ENCODE measurements at places on chromosomes 5 and 9.

DNA sequence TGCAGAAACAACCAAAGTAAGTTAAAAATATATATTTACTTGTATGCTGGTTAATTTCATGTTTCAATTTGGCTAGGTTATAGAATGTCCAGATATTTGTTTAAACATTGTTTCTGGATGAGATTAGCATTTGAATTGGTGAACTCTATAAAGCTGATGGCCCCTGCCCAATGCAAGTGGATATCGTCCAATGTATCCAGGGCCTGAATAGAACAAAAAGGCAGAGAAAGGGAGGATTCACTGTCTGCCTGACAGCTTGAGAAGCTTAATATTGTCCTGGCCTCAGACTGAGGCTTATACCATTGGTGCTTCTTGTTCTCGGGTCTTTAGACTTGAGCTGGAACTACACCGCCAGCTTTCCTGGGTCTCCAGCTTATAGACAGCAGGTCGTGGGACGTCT is 446.7 kb upstream of the ACTBL2 start:
- DNase-seq: no peak

- no peak for DNase-seq
These were observed 59.7 kb upstream of the IER5L start for GRCh38 chr9:129237803-129238202.

GRCh38 chr9:32837551-32838058 is 54.3 kb downstream of the TMEM215 start:
- DNase-seq: no peak

DNA sequence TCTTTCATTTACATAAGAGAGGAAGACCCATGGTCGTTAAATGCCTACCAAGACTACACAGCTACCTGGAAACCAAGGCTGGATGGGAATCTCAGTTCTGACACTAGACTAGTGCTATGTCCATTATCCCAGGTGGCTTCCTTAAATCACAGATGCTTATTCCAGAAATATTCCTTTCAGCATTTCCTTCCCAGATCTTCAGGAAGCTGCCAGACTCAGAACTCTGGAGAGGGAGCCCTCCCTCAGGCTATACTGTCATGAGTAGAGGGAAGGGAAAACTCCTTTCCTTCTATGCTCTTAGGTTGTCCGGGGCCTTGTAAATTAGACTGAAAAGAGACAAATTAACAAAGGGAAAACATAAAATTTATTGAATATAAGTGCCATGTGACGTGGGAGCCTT is 20.8 kb downstream of the FREM1 start:
- DNase-seq: no peak

DNA sequence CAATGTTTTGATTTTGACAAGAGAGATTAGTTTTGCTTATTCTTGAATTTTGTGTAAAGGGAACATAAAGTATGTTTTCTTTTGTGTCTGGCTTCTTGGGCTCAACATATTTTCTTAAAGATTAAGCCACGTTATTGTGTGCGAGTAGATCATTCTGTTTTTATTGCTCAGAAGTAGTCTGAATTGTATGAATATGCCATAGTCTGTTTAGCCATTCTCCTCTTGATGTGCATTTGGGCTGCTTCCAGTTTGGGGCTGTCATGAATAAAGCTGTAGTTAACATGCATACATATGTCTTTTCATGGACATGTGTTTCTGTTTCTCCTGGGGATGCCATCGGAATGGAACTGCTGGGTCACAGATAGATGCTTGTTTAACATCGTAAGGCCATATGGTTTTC is 198.9 kb downstream of the FANCC start:
- DNase-seq: no peak

DNA sequence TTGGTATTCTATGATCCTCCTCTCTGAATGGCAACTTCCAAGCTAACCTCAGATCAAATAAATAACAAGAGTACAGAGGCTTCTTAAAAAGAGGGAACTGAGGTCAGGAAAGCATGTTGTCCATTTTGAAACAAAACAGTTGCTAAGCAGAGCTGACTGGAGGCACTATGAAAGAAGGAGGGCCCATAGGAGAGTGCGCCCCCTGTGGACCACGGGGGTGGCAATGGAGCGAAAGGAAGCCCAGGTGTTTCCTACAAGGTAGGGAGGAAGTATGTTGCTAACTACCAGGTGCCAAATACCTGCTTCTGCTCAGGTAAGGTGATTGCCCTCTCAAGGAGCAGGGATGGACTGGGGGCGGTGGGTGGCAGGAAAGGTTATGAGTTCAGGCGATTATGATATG is 101.8 kb upstream of the MAST4 start:
- DNase-seq: no peak

DNA sequence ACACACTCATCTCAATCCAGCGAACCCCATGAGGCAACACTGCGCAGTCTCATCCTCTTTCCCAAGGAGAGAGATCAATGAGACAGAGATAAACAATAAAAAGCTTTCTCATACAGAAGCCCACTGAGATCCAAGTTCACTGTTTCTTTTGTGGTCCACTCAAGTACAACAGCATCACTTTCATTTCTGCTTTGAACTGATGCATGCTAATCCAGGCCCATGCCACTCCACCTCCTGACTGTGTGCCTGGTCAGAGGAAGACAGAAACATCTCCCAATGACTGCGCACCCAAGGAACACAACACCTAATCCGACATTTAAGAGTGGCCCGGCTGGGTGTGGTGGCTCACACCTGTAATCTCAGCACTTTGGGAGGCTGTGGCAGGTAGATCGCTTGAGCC is 104.0 kb downstream of the SERINC5 start:
- DNase-seq: no peak

GRCh38 chr9:86978413-86978812 is 31.1 kb upstream of the GAS1 start:
- DNase-seq: no peak

- DNase-seq: peak; percentile 77
These were observed 24.5 kb downstream of the CAVIN4 start for GRCh38 chr9:100602342-100602801.

DNA sequence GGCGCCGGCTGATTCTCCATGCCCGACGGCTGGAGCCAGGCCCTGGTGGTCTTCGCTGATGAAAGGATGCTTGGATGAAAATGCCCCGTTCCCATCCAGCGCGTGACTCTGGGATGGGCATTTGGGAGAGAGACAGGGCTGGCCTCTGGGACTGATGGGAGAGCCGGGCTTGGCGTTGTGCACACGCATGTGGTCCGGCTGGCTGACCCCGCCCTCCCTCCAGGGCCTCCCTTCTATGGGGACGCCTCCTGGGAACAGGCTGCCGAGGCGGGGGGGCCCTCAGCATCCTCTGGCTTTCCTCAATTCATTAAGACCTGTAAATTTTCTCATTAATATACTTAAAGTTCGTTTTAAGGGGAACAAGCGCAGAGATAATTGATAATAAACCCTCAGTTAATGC is 36.8 kb downstream of the UNC5A start:
- no peak for DNase-seq

- no peak for DNase-seq
These were observed 2.5 kb downstream of the TLX3 start for GRCh38 chr5:171311322-171312077.

DNA sequence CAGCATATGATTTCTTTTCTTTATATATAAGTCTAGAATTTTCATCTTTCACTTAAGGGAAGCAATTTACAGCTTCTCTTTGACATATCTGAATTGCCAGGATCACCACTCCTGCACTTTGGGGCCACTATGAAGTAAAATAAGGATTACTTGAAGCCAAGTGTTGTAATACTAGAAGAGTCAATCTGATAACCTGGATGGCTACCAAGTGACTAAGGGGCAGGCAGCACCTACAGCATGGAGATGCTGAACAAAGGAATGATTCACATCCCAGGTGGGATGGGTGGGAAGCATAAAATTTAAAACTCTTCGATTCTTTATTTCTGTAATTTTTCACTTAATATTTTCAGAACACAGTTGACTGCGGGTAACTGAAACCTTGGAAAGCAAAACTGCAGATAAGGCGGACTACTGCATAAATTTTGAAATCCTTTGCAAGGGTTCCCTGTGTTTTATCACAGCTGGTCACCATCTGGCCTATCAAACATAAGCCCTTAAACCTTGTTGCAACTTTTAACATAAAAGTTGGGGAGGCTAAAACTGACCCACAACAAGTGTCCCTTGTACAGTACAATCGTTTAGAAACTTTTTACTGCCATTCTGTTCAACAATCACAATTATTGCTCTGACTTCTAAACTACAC is 31.2 kb downstream of the NR3C1 start:
- DNase-seq: no peak

DNA sequence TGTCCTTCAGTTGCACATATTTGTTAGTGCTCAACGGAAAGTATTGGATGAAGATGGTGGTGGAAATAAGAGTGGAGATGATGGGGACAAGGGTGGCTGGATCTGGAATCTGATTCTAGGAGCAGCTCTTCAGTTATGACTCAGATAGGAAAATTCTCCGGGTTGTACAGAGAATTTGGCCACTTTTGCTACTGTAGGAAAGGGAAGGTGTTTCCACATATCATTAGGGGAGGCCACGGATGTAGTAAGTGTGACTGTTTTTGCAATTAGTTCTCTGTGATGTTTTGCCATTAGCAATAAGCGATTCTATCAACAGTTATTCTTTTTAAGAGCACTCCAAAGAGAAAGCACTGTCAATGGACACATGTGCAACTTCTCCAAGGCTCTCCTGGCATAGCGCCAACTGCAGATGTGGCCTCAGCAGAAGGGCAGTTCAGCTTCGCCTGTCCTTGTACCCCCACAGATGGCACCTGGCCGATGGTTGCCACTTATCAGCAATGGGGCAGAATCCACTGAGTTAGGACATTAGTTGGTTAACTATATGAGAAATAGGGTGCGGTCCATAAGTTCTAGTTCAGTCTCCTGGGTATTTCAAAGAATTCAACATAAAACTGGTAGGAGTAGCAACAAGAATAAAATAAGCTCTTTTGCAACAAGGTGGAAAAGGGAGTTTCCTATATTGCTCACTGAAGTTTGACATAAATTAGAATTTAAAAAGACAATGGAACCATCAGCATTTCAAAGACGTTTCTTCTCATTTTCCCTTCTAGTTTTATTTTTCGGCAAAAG is 96.3 kb downstream of the ARSB start:
- DNase-seq: peak; percentile 19

GRCh38 chr5:76641514-76642120 is 18.4 kb upstream of the F2RL2 start:
- peak; percentile 83 for DNase-seq

GRCh38 chr9:90896231-90896630 is 94.6 kb downstream of the SYK start:
- DNase-seq: no peak

DNA sequence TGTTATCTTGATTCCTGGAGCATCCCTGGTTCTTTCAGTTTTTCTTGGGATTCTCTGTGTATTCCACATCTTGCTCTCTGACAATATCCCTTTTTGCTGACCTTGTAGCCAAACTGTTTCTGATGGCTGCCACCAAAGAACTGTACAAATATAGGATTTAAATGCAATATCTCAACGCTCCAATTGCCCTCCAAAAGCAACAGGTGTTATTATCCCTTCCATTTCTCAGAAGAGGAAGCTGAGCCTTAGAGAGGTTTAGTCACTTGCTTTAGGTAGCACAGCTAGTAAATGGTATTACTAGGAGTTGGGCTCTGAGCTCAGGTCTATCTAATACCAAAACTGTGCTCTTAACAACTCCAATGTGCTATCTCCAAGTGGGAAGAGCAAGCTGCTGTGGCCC is 24.2 kb upstream of the HAND1 start:
- DNase-seq: no peak

GRCh38 chr5:132510076-132510475 is 19.5 kb upstream of the IRF1 start:
- no peak for DNase-seq

- DNase-seq: no peak
These were observed 52.1 kb downstream of the MVB12B start for GRCh38 chr9:126378761-126379160.

DNA sequence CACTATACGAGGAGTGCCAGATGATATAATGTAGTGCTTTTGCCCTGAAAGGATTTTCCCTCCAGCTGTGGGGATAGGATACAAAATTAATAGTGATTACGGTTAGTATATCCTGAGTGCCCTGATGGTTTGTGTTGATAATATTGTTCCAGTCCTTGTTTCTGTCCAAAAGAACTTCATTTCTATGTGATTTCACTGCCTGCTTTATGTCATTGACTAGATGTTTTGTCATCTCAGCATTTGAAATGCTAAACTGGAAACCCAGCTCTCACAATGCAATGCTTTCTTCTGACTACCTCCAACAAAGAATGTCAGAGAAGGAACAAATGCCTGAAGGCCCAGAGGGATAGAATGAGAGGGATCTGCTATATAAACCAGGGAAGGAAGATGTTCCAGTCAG is 177.8 kb downstream of the NIPBL start:
- no peak for DNase-seq

DNA sequence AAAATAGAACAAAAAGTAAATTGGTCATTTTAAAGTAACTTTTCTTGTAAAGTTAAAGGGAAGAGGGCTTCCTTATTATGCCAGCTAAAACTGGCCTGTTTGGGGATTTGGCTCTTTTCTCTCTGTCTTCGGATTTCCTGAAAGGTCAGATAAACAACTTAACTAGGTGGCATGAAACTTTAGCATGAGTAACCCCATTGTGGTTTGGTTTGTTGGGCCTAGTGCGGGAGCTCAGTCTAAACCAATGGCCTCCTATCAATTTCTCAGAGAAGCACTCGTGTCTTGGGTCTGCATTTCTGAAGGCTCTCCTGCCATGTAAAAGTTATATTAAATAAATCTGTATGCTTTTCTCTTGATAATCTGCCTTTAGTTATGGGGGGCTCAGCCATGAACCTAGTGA is 48.5 kb upstream of the ANKH start:
- no peak for DNase-seq

- DNase-seq: no peak
These were observed 280.6 kb downstream of the EBF1 start for GRCh38 chr5:158819095-158819494.

DNA sequence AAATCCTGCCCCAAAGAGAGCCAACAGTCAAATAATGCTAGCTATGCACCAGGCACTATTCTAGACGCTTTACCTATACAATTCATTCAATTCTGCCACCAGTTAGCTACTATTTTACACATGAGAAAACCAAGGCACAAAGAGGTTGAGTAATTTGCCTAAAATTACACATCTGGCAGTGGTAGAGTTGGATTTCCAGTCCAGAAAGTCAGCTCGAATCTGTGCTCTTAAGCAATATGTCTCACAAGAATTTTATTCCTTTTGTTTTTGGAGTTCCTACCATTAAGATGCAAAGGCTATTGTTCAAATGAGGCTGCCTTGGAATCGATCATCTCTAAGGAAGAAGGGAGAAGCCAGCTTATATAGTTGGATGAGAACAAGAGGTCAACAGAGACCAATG is 256.9 kb upstream of the RASA1 start:
- no peak for DNase-seq

DNA sequence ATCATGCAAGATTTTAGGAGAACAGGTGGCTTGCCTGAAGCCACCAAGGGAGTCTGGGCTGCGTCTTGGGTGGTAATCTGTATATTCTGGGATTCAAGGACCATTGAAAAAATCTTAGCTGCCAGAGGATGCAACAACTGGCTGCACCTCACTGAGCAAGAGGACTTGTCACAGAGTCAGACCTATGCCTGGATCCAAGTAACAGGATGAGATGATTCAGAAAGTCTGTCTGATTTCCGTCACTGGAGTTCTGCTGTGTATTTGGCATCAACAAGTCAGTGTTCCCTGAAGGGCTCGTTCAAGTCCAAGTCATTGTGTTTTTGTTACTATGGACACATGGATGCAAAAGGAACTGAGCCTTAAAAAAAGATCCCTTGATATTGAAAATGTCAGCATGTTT is 37.8 kb upstream of the CARTPT start:
- DNase-seq: no peak

All from hematopoietic multipotent progenitor cell treated with erythropoietin and hydrocortisone succinate and interleukin-3 and kit ligand, for 8 days (in vitro differentiated cells).